Mesangial cell (primary cell): ENCODE measurements at places on chromosomes 5 and 9. TPM values are rescaled to one million over a fixed set of nuclear protein-coding genes. Genes with fewer than 3 reads are reported as not detected.

The SLC6A3 gene
- total RNA-seq: not detected in 2 replicates

The PLAC8L1 gene
- total RNA-seq: not detected in 2 replicates

The DENND1A gene
- total RNA-seq: 19.1 and 24.1 TPM in 2 replicates

The MBLAC2 gene
- total RNA-seq: 2.4 and 4.4 TPM in 2 replicates

The ZDHHC11B gene
- not detected in 2 replicates for total RNA-seq

The TMEM215 gene
- not detected in 2 replicates for total RNA-seq

The STK32A gene
- 0.16 and 1.5 TPM in 2 replicates for total RNA-seq

The MACIR gene
- 8.5 and 12.2 TPM in 2 replicates for total RNA-seq

The SLC36A2 gene
- total RNA-seq: not detected in 2 replicates

The GLRA1 gene
- total RNA-seq: not detected in 2 replicates

The CAAP1 gene
- 9.8 and 13.0 TPM in 2 replicates for total RNA-seq

The ZDHHC21 gene
- total RNA-seq: 2.9 and 4.1 TPM in 2 replicates

The DNAJC18 gene
- total RNA-seq: 8.0 and 10.5 TPM in 2 replicates

The LRRC70 gene
- total RNA-seq: 0.16 and 0.38 TPM in 2 replicates

The ODF2 gene
- total RNA-seq: 12.2 and 33.9 TPM in 2 replicates

The LHX3 gene
- not detected in 2 replicates for total RNA-seq

The PRLR gene
- under 0.01 and 0.51 TPM in 2 replicates for total RNA-seq
